ENCODE measurements at places on chromosomes 6 and 20.

DNA sequence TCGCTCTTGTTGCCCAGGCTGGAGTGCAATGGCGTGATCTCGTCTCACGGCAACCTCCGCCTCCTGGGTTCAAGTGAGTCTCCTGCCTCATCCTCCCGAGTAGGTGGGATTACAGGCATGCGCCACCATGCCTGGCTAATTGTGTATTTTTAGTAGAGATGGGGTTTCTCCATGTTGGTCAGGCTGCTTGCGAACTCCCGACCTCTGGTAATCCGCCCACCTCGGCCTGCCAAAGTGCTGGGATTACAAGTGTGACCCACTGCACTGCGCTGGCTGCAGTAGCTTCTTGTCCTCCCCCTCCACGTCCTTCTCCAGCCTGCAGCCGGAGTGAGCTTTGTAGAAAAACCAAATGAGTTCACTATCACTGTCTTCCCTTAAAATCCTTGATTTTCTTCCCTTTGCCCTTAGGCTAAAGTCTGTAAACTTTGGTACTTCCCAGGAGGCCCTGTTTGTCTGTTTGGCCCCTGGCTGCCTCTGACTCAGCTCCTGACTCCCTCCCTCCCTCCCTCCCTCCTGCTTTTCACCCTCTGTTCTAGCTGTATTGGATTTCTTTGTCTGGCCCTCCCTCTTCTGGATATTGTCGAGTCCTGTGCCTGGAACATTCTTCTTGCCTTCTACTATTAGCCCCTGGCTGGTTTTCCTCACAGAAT lies 12.9 kb downstream of the PARD6B start:
- no peak for DNase-seq

GRCh38 chr6:26031595-26032339 lies 55.5 kb upstream of the HFE start:
- DNase-seq = peak; percentile 77

- no peak for DNase-seq
Measured at GRCh38 chr20:32035426-32035779, 16.6 kb upstream of the HCK start.

GRCh38 chr20:64155258-64156135 lies 8.8 kb upstream of the MYT1 start:
- DNase-seq = no peak

DNA sequence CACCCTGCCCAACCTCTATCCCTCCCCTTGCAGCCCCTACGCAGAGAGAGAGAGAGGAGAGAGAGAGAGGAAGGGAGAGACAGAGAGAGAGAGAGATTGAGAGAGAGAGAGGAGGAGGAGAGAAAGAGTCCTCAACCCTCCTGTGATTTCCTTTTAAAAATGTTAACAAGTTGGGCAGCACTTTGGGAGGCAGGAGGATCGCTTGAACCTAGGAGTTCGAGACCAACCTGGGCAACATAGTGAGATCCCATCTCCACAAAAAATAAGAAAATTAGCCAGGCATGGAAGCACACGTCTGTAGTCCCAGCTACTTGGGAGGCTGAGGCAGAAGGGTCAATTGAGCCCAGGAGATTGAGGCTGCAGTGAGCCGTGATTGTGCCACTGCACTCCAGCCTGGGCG lies 30.1 kb downstream of the CPNE5 start:
- DNase-seq = no peak

DNA sequence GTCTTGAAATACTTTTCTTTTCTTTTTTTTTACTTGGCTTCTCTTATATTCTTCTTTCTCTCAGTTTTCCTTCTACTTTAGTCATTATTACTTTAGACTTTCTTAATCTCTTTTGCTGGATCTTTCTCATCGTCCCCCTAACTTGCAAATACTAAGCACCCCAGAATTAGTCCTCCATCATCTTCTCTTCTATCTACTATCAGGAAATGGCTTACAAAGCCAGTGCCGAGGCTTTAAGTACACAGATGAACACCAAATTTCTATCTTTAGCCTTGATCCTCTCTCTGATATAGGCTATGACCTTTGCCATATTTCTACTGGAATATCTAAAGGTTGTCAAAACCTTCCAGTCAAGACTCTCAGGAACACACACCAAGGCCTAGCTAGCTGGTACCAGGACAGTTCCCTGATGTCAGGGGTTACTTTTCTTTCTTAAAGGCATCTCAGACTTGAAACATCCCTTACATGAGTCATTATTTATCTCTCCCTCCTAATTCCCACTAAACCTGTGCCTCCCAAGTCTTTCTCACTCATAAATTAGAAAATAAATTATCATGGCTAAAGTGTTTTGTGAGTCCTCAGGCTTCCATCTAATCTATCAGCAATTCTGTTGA lies 278.6 kb upstream of the TCF21 start:
- no peak for DNase-seq

GRCh38 chr6:87779542-87779941 lies 77.5 kb upstream of the AKIRIN2 start:
- DNase-seq = no peak

- no peak for DNase-seq
Measured at GRCh38 chr20:5880326-5880725, 70.0 kb downstream of the TRMT6 start.

GRCh38 chr6:33201147-33201545 lies 479 bp downstream of the SLC39A7 start:
- no peak for DNase-seq

DNA sequence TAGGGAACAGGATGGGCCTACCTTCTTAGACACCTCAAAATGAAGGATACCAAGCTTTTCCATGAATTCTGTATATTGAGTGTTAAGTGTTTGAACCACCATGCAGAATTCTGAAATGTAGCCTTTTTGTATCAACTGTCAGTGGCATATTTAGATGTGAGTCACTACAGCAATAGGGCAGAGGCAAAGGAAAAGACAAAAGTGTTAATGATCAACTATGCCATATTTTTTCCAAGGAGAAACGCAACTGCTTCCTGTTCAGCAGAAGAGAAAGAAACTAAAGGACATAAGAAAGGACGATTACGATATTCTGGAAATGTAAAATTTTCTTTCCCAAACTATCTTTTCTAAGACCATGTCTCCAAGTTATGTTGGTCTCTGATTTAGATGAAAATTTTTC lies 104.6 kb upstream of the RSPO3 start:
- DNase-seq = no peak

GRCh38 chr20:4502756-4503155 lies 219.0 kb upstream of the PRND start:
- DNase-seq = no peak

- DNase-seq = no peak
Measured at GRCh38 chr6:77620278-77620882, 32.5 kb upstream of the MEI4 start.

DNA sequence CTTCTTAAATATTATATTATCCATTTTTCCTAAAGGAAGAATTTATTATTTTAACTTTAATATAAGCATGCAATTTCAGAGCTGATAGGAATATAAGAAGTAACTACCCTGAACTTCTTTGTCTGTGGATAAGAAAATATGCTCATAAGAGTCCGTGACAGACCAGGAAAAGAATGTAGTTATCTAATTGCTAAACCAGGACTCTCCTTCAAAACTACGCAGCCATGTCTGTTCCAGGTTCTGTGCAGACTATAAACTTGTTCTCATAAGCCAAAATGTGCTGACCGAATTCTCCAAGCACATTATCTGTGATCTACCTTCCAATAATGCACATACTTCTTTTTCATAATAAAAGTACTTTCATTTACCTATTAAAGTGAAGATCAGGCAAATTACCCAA lies 116.5 kb downstream of the TRDN start:
- DNase-seq = no peak

DNA sequence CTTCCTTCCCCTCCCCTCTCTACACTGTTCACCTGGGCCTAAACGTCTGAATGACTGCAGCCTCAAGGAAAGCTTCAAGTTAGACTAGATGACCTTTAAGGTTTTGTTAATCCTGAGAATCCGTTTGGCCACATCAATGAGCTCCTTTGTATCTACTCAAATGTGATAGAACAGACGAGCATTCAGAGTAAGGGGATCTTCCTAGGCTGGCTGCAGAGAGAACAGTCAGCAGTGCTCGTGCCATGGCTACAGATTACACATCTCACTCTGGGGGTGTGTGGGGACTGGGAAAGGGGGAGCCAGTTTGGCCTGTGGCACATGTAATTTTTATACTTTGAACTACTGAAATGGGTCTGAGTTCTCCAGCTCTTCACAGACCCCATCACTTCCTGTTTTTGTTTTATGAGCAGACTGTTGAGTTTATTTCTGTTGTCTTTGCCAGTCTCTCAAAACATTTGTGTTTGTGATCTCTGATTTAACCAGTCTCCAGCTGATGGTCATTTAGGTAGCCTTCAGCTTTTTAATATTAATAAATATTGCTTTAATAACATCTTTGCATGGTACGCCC lies 50.9 kb downstream of the KCNS1 start:
- no peak for DNase-seq

DNA sequence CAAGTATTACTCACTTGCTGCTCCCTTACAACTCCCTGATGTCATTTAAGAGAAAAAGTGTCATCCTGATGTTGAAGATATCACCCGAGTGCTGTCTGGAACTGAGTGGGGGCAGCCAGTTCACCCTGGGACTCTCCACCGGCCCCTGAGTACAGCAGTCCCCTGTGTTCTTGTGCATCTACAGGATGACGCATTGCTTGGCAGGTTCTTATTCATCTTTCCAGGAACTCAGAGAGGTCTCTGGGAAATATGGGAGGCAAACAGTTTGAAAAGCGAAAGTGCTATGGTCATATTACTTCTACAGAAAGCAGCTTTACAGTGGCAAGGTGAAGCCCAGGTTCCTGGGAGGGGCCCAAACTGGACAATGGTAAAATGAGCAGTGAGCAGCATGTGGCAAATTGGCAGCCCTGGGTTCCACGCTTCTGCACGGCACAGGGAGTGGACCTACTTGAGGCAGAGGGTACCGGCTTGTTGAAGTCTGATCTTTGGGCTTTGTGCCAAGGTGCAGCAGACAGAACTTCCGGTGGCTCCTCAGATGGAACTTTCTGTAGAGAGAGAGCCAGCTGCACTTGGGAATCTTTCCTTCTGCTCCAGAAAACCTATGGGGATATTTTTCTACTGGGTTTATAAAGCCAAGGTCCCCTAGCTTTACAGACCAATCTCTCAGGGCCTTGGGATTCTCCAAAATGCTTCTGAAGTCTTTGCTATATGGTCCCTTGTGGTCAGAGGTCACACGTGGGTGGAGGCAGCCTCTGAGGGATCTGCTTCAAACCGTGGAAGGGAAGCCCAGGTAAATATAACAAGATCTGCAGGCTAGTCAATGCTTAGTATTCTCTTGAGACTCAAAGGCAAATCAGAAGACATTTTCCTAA lies 128.3 kb downstream of the MAP3K7 start:
- DNase-seq = peak; percentile 83

DNA sequence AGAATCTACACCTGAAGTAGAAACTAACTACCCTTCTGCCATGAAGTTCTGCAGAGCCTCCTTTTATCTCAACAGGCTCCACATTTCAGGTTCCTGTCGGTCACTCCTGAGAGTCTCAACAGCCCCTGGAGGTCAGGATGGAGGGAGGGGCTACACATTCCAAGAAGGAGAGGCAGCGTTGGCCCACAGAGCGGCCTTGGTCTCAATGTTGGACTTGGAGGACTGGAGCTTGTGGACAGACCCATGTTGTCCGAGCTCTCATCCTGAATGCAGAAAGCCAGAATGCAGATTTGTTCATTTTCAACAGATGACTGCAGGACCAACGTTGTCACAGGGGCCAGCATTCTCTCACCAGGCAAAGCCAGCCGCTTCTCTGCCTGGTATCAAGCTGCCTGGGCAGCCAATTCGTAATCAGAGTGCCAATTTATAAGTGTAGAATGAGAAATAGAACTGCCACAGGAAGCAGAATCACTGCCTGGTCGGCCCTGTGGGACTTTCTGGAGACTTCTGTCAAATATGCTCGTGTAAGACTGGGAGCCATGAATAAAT lies 212.5 kb upstream of the SNX9 start:
- no peak for DNase-seq

DNA sequence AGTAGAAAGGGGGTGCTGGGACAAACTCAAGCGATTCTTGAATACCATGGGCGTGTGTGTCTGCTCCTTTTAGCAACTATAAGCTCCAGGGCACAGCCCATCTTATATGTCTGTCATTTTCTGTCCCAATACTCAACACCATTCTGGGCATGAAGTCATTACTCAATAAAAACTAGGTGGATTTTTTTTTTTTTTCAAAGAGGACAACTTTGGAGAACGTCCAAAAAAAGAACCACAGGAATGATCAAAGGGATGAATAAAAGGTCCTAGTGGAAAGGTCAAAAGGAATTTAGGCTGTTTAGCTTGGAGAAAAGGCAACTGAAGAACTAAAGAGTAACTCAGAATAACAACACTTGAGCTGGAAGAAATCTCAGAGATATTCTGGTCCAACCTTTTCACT lies 24.4 kb downstream of the UQCC1 start:
- DNase-seq = no peak

DNA sequence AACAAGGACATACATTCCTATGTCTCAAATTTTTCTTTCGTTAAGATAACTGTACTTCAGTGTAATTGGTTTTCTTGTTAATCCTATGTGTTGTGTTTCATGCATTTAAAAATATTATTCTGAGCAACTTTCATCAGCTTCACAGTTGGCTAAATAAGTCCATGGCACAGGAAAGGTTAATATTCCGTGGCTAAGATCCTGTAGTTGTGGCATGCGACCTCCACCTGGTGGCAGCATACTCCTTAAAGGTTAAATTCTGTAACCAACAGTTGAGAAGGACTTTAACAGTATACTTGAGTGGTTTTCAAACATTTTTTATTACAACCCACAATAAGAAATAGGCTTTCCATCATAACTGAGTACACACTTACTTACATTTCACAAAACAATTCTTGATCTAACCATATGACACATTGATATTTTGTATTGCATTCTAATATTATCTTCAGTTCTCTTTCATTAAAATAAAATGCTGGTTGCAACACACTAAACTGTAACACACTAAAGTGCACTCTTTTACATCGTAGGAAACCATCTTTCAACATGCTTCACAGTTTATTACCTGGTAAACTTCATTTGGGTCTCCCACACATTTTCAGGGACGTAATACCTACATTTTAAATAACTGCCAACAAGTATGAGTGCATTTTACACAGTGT lies 118.3 kb downstream of the SLX4IP start:
- DNase-seq = no peak

- no peak for DNase-seq
Measured at GRCh38 chr6:37565267-37566110, 65.8 kb upstream of the CCDC167 start.

DNA sequence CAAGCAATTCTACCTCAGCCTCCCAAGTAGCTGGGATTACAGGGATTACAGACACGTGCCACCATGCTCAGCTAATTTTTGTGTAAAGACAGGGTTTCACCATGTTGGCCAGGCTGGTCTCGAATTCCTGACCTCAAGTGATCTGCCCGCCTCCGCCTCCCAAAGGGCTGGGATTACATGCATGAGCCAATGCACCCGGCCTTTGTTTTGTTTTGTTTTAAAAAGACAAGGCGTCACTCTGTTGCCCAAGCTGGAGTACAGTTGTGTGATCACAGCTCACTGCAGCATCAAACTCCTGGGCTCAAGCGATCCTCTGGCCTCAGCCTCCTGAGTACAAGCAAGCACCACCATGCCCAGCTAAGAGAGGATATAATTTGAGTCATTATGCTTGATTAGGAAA lies 5.4 kb downstream of the SERINC3 start:
- DNase-seq = no peak
